NCI-H146 (cell line): ENCODE measurements at places on chromosomes 6 and 20.

DNA sequence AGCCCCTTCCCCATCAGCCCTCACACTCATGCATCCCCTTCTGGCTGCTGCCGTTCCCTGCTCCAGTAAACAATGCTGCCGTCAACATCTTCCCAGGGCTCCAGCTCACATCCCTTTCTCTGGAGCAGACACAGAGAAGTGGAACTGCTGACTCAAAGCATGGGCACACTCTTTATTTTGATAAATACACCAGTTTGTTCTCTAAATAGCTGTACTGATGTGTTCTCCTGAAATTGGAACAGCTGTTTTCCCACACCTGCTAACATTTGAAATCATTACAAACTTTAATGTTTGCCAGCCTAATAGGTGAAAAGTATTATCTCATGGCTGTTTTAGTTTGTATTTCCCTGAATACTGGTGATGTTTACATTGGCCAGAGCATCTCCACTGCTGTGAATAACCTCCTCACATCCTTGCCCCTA is 102.1 kb upstream of the NXT1 start:
- no peak for DNase-seq

DNA sequence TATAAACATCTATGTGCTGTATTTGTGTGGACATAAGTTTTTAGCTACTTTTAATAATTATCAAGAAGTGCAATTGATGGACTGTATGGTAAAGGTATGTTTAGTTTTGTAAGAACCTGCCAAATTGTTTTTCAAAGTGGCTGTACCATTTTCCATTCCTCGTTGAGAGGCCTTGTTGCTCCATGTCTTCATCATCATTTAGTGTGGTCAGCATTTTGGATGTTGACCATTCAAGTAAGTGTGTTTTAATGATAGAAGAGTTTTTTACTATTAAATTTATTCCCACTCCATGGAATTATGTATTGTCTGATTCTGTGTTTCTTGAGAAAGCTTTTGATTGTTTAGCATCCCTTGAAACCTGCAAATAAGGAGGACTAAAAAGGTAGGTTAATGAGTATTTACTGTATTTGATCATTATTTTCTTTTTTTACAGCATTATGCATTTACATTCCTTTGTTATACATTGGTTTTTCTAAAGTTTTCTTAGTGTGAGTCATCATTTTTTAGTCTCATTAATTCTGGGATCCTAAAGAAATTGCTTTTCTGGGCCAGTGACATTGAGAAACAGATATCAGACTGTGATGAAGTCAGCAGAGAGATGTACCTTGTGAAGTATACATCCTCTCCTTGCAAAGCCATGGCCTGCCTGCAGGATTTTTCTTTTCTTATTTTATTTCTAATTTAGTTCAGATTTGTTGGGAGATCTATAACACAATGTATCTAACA is 312.8 kb upstream of the PTCHD4 start:
- no peak for DNase-seq

- DNase-seq, result peak; percentile 47
Measured at GRCh38 chr20:10077886-10078285, 43.1 kb downstream of the ANKEF1 start.

DNA sequence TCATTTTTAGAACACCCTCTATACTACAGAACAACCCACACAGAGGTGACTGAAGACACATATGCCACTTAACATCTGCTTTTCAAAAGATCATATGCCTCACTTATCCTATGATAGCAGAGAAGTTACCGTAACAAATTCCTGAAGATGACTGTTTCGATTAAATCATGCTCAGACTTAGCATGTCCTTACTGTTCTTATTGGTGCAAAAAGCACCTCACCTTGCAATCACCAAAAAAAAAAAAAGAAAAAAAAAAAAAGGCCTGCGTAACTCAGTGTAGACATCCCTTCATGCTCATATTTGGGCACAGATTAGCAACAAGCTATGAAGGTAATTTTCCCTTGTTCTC is 17.7 kb upstream of the DST start:
- DNase-seq, result no peak

- DNase-seq, result no peak
Measured at GRCh38 chr6:11909696-11910132, 102.4 kb upstream of the HIVEP1 start.

DNA sequence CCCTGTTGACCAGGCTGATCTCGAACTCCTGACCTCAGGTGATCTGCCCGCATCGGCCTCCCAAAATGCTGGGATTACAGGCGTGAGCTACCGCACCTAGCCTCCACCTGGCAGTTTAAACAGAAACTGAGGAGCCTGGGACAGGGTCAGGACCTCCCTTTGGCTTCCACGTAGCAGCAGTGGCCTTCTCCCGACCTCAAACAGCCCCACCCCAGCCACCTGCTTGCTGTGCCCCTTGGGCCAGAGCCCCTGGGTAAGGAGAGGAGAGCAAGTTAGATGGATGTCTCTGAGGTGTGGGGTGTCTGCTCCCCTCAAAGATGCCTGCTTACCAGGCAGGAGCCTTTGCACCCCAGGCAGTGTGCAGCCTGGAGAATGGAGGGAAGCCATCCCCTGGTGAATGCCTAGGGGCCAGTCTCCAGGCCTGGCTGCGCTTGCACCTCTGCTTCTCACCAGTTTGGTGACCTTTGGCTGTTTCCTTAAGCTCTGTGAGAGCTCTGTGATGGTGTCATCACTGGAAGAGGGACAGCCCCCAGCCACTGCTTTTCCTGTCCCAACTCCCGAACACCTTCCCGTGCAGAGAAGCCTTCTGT is 42.1 kb upstream of the MDFI start:
- DNase-seq, result no peak

- DNase-seq, result no peak
Measured at GRCh38 chr6:53825532-53826321, 30.9 kb downstream of the LRRC1 start.

DNA sequence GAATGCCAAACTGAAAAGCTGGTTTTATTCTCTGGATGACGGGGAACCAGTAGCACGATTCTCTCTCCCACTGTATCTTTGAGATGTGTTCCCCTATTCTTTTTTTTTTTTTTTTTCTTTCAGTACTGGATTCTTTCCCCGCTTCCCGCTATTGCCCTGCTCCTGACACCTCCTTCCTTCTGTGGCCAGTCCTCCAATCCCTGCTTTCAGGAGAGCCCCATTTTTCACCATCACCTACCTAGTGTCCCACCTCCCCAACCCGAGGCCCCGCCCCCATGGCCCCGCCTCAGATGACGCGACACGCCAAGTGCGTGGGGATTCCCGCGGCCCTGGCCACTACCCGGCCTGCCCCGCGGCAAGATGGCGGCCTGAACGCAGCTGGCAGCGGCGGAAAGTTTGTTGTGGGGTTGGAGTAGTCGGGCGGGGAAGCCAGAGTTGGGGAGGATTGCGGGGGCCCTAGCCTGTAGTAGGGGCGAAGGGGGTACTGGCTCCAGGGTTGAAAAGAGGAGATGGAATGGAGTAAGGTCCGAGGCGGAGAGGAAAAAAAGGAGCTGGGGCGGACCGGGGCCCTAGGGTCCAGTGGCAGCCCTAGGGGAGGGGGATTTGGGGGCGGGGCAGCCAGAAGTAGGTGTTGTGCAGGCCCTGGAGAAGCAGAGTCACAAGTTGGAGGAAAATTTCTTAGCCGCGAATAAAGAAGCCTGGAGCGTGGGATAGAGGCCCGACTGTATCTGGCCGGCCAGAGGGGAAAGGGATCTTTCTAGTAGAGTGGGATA is at the start of gene TJAP1:
TSS of gene TJAP1 (plus strand) at position 336 of the 773 bp plus-strand sequence. CDS start 21,432 bp downstream, outside the sequence.
- peak; percentile 98 for DNase-seq

GRCh38 chr6:137165375-137166246 is 7.8 kb downstream of the IL22RA2 start:
- peak; percentile 38 for DNase-seq

GRCh38 chr6:49648036-49648435 is 11.4 kb upstream of the RHAG start:
- DNase-seq, result no peak

- DNase-seq, result peak; percentile 72
Measured at GRCh38 chr20:47576516-47577033, 74.9 kb downstream of the NCOA3 start.

DNA sequence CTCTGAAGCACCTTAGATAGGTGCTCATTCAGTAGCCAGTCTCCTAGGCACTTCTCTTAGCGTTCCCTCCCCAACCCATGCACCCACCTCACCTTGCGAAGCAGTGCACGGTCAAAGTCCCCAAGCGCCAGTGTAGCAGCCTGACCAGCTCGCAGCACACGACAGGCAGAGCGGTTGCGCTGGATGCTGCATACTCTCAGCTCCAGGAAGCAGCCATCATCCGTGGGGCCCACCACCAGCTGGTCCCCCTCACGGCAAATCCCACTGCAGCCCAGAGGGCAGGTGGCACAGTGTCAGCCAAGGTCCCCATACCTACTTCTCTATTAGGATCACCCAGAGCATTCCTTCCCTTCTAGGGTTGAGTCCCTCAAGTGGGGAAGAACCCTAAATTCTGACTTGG is 6.5 kb downstream of the GTPBP2 start:
- no peak for DNase-seq

- no peak for DNase-seq
Measured at GRCh38 chr20:62787866-62788265, 8.4 kb upstream of the MRGBP start.

- DNase-seq, result no peak
Measured at GRCh38 chr6:54057058-54057457, 54.2 kb upstream of the MLIP start.

DNA sequence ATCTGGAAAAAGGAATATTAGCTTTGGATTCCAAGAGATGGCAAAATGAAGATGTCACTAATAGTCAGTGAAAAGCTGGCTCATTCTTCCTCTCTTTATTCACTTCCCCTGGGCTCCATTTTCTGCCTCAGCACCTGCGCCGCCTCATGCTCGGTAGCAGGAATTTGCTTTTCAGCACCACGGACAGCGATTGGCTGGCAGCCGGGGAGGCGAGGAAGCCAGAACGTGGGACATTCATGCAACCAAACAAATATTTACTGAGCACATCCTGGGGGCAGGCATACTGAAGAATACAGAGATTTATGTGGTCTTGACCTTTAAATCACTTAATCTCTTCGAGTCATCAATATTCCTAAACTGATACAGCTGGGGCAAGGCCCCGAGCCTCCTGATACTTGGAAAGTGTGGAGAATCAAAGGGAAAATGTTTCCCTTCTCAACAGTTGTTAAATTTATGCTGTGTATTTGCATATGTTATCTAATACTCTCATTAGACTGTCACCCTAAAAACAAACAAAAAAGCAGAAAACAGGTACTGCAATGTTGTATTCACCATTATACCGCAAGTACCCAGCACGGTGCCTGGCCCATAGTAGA is 12.1 kb upstream of the PDYN start:
- DNase-seq, result no peak

DNA sequence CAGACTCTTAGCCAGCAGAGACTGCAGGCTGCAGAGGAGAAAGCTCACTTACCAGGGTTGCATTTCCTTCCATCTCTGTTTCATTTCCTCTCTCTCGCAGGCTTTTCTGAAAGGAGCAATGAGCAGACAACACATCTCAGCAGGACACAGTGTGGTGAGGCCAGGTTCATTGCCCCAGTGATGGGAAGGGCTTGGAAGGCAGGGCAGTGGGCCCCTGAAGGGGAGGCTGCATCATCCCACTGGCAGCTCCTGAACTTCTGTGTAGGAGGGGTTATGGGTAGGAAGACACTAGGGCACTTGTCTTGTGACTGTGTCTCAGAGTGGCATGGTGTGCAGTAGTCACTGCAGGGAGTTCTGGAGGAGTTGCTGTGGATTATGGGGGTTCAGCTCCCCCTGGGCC is 246.8 kb downstream of the QKI start:
- no peak for DNase-seq

DNA sequence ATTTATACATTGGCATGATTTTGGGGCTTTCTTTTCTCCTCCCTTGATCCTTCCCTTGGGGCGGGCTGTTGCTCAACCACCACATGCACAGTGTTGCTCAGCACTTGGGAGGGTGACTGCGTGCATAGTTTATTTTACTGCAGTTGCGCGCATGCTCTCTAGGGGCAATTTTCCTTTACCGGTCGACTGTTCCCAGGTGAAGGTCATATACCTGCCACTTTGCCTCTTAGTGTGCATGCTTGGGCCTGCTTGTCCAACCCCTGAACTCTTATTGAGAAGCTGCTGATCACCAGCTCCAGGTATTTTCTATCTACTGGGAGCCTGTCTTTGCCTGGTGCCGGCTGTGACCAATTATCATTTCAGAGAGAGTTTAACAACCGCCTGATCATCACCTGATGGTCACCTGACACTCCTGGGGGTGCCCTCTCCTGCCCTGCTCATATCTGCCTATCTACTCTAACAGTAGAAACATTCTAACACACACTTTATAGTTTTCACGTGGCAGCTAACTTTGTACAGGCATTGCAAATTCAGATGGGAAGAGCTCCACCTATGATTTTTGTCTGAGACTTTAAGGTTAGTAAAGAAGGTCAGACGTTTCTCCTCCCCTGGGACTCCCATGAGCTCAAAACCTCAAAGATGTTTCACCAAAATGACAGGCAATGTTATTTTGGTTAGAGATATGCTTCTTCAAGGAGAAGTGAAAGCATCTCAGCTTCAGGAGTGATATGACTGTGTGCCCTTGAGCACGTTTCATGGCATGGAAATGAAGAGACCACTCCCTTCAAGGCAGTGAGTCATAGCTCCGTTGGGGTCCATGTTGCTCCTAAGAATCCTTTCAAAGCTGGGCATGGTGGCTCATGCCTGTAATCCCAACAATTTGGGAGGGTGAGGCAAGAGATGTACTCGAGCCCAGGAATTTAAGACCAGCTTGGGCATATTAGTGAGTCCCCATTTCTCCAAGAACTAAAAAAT is 227.5 kb upstream of the MYLIP start:
- no peak for DNase-seq

DNA sequence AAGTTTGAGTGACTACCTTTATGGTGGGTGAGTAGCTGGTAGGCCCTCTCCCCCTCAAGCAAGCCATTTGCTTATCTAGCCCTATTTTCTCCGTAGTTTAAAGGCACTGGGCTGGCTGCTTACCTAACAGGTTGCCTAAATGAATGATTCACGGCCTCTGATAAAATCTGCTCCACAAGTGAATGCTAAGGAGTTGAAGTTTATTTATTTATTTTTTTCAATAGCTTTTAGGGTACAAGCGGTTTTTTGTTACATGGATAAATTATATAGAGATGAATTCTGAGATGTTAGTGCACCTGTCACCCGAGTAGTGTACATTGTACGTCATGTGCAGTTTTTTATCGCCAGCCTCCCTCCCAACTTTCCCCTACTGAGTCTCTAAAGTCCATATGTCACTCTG is 8.3 kb upstream of the CDH26 start:
- DNase-seq, result no peak

DNA sequence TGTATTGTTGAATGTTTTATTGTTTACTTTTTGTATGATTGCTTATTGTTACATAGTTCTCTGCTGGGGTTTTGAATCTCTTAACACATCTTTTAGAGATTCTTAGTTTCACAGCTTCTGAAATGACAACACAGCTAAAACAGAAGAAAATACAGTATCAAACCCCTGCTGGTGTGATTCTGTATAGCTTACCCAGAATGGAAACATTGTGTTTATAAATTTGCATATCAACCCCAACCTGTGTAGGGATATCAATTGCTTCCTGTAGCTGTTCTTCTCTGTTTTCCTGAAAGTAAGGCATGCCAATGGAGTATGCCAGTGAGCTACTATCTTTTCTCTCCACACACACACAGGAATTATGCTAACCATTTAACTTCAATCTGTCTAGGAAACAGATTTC is 64.3 kb upstream of the ID4 start:
- peak; percentile 6 for DNase-seq
